Common myeloid progenitor, CD34-positive (primary cell): ENCODE measurements at places on chromosomes 12 and 14.
A peak's percentile ranks its signal among the peaks of the same experiment; 100 is the strongest.

DNA sequence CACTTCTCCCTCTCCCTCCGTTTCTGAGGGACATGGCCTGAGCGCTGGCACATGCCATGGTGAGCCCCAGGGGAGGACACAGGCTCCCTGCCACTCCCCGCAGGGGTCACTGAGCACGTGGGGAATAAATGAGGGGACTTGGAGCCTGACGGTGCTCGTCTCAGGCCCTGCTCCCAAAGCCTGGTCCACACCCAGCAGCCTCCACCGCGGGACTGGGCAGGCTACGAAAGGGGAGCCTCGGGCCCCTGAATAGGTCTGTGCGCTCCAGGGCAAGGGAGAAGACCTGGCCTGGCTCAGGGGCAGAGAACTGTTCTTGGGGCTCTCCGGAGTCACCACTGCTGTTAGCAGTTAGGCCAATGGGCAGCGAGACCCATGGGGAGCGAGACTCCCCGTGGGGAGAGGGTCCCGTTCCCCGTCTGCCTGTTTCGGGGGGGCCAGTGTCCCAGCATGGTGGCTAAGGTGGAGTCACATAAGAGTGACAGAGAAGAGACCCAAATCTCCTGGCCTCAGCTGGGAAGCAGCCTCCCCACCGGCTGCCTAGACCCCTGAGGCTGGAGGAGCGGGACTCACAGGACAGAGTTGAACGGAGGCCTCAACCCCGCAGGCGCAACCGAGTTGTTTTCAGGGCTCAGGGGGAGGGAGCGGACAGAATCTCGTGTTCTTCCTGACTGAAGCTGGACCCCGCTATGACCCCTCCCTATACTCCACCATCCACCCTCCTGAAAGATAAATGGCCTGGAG is 329.8 kb upstream of the SFSWAP start:
- DNase-seq: no peak

DNA sequence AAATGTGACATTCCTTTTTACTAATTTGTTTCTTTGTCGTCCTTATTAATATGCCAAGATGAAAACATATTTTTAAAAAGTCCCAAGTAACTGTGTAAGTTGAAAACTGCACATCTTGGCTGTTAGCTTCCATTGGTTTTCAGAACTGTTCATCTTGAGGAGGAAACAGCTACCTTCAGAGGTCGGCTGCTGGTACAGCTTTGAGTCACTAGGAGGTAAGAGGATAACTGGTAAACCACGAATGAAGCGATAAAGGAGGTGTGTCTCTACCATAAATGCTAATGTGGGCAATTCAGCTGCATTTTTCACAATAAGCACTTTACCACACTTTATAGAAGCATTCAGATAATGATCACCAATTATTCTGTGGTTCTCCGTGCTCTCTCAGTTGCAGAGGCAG is 137.5 kb upstream of the KRAS start:
- peak; percentile 72 for DNase-seq

DNA sequence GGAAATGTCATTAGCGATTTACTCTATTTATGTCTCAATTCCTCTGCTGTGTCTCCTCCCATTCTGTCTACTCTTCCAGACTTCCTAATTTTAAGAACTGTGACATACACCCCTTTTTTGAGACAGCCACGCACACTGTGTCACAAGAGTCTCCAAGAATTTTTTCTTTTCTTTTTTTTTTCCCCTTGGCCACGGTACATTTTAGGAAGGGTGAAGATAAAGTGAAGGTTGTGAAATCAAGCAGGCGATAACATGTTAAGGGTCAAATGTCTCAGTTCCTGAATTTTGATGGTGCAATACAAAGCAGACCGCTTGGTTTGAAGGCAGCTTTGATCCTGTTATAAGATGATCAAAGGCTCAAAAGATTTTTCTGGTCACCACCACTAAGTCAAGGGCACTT is 4.3 kb downstream of the OLR1 start:
- no peak for DNase-seq

DNA sequence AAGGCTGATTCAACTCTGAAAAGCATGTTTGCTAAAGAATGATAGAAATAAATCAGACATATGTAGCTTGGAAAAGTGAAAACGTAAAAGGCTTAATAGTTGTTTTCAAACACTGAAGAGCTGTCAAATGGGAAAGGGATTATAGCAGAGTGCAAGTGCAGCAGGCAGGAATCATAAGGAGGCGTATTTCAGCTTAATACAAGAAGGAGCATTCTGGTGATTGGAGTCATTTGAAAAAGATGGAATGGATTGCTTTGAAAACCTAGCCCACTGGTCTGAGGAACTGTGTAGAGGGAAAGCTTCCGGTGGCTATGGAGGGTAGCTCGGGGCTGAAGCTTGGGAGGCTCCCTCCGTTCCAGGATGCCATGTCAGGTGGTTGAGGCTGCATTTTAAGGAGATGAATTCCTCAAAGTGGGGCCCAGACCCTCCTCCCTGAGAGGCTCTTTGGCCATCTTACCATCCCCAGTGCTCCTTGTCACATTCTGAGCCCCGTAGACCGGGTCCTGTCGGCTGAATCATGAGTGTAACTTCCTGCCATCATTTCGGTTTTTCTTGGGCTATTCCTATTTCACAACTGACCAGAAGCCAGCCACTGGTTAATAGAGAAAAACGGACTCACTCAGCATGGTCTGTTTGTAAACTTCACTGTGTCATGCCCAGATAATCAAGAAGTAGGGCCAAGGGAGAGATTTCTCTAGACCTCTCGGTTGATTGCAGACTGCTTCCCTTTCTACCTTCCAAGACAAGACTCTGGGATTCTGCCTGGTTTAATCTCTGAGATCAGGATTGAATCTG is 6.5 kb downstream of the WNT5B start:
- no peak for DNase-seq

DNA sequence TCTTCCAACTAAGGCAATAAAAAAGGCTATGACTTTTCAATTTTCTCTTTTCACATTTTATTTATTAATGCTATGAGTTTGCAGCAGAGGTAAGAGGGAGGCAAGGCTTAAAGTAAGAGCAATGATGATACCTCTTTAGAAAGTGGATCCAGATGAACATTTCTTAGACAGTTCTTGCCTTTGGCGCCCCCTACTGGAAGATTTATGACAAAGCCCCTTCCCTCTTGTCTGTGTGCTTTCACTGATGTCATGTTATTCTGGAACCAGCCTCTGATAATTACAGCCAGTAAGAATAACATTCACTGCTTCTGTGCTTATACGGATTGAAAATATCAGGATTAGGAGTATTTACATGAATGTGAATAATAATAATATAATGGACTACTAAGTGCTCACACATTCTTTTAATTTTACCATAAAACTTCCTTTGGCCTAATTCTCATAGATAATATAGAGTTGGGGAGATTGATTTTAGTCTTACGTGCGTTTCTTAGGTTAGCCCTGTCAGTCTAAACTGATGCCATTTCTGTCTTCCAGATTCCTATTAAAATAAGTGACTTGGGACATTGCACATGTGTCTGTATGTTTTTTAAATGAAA is 1929.9 kb upstream of the SEL1L start:
- DNase-seq: peak; percentile 70

GRCh38 chr12:5560265-5560664 is 128.4 kb downstream of the NTF3 start:
- DNase-seq: peak; percentile 61

GRCh38 chr12:25792031-25792430 is 166.5 kb upstream of the RASSF8 start:
- DNase-seq: no peak

- no peak for DNase-seq
Measured at GRCh38 chr12:94898388-94898787, 105.1 kb downstream of the NDUFA12 start.

DNA sequence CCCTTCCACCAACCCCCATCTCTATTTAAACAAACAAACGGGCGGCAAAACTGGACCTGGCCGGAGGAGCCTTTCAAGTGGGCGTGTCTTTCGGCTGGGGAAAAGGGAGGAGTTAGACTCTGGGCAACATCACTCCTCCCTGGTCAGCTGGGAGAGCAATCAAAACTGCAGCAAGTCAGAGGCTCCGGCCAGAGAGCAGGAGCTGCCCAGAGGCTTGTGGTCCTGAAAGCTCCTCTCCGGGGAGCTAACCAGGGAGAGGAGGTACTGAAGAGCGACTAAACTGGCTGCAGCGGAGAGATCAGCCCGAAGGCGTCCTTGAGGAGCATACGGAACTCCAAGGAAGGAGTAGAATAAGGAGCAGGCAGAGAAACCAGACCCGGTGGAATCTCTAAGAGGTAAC is at the start of gene NEUROD4:
Gene NEUROD4, plus strand, starts transcription at position 191 of the 400 bp plus-strand sequence. CDS start 6,466 bp downstream, outside the sequence.
- DNase-seq: peak; percentile 36

DNA sequence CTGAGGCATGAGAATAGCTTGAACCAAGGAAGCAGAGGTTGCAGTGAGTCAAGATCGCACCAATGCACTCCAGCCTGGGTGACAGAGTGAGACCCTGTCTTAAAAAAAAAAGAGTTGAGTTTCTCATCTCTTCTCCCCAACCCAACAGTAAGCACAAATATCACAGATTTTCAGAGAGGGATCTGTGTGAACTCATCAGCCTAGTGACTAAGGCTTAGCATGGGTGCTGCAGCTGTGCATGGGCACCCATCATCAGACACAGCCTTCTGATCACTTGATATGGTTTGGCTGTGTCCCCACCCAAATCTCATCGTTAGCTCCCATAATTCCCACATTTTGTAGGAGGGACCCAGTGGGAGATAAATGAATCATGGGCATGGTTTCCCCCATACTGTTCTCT is 298.9 kb downstream of the PCNX1 start:
- no peak for DNase-seq

DNA sequence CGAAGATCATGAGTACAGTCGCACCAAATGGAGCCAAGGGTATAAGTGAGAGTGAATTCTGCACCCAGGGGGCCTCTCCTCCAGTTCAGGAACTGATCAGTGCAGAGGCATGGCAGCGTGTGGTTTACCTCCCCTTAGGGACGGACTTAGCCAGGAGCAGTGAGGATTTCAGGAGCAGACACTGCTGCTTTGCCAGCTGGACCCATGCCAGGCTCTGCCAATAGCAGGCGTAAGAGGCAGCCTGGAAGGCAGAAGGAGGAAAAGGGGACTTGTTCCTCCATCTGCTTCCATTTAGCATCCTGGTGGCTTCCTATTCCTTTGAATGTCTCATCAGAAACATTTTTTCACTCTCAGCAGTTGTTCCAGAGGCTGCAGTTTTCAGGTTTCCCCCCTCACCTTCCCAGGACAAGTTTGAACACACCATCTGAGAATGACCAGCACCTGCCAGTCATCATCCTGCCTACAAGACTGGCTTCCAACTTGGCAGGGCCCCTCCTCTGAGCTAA is 137.0 kb upstream of the LMNTD1 start:
- no peak for DNase-seq

DNA sequence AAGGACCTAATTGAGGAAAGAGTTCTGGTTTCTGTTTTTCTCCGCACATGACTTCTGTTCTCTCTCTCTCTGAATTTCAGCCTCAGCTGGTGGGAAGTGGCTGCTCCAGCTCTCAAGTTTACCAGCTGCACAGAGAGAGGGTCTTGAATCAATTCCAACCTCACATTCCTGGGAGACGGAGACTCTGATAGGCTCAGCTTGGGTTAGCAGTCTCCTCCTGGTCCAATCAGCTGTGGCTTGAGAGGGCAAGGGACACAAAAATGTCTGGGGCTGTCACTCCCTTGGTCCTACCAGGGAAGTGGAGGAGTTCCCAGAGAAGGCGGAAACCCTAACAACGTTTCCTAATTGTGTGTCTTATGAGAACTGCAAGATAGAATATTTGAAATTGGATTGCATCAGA is 7.0 kb downstream of the CCDC63 start:
- DNase-seq: peak; percentile 22

DNA sequence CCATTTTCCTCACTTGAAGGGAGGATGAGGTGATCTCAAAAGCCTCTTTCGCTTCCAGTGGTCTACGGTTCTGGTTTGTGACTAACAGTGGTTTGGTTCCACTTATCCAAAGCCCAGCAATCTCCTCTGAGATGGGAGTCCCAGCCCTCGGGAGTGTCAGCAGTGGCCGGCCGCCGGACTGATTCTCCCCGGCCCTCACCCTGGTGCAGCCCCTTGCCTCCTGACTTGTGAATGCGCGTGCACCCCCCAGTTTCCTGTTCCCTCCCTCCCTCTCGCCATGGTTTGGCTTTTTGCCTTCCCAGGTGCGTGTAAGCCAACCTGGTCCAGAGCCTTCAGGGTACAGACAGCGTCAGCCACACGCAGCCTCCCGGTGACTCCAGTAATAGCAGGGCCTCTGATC is 74.5 kb downstream of the B4GALNT3 start:
- DNase-seq: no peak

GRCh38 chr14:104816616-104816884 is 15.6 kb downstream of the ZBTB42 start:
- DNase-seq: no peak
